ENCODE measurements at places on chromosomes 5 and 9.

- DNase-seq = no peak
Measured at GRCh38 chr5:56344594-56344993, 111.5 kb upstream of the ANKRD55 start.

DNA sequence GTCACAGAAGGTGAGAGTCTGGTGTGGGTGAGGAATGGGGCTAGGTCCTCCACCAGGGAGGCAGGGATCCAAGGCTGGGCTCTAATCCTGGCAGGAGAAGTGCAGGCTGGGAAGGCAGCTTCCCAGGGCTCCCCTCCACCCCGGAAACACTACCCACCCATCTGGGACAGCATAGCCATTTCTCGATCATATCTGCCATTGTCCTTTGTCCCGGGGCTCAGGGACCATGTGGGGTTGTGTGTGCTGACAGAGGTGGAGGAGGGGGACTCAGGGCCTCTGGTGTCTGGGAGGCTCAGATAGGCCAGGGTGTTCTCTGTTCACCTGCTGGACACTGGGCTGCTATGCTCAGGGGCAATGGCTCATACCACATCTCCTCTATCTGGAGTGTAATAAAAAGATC is 32.2 kb upstream of the STRBP start:
- DNase-seq = no peak

DNA sequence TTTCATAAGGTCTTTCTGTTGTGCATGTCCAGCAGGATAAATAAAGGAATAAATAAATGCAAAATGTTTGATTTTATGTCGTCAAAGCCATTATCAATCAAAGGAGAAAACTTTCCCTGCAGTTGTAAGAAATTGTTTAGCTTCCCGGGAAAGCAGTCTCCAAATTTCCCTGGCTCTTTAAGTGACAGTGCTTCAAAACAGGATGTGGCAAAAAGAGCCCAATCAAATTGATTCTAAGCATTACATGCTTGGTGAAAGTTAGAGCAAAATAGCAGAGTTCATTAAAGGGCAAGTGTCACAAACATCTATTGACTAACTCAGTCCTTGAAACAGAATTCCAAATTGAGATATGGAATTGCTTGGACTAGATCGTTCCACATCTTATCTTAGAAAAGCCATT is 704.1 kb downstream of the PRELID2 start:
- no peak for DNase-seq

DNA sequence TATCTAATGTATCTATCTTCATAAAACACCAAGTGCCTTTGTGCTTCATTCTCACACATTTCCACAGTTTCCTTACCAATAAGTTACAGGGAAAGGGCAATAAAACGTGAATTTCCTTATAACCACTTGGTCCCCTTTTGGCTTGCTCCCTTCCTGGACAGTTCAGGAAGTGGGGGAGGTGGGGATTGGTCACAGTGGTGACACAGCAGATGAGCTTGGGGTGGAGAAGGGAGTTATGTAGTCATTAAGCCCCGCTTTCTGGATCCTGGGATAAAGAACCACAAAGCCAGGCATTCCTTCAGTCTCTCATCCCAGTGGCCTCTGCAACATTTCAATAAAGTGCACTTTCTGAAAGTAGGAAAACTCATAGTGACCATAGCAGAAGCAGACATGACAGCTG is 47.1 kb upstream of the FYB1 start:
- DNase-seq = peak; percentile 73

GRCh38 chr9:38023661-38024035 is 45.4 kb downstream of the SHB start:
- no peak for DNase-seq

DNA sequence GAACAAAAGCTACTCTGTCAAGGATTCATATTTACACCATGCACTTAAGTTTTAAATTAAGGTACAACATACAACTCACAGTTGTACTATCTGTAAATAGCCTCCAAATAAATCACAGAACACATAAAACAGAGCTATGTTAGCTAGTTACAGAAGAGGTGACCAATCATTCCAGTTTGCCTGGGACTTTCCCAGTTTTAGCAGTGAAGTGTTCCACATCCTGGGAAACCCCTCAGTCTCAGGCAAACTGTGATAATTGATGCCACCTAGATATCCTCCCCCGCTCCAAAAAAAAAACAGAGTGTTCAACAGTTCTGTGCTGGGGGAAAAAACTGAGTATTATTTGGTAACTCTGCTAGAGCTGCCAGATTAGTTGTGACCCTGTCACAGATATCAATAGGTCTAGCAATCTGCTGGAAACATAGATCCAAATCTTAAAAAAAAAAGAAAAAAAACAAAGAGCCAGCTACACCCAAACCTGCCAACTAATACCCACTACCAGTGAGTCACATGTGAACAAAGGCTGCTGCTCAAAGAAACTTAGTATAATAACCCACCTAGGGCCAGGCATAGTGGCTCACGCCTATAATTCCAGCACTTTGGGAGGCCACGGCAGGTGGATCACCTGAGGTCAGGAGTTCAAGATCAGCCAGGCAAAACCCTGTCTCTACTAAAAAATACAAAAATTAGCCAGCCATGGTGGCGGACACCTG is 5.7 kb downstream of the TBCA start:
- peak; percentile 71 for DNase-seq

- DNase-seq = no peak
Measured at GRCh38 chr5:54090495-54091120, 219.8 kb downstream of the ARL15 start.

GRCh38 chr5:131495536-131496399 is 139.3 kb downstream of the RAPGEF6 start:
- no peak for DNase-seq

- DNase-seq = no peak
Measured at GRCh38 chr5:144207875-144208444, 37.3 kb downstream of the KCTD16 start.

All from suppressor macrophage treated with lipopolysaccharide for 1 hour (primary cell).